ENCODE measurements at places on chromosomes 16 and 17.

- no peak for DNase-seq
Observed at GRCh38 chr17:29141514-29141876, 38.7 kb downstream of the MYO18A start.

DNA sequence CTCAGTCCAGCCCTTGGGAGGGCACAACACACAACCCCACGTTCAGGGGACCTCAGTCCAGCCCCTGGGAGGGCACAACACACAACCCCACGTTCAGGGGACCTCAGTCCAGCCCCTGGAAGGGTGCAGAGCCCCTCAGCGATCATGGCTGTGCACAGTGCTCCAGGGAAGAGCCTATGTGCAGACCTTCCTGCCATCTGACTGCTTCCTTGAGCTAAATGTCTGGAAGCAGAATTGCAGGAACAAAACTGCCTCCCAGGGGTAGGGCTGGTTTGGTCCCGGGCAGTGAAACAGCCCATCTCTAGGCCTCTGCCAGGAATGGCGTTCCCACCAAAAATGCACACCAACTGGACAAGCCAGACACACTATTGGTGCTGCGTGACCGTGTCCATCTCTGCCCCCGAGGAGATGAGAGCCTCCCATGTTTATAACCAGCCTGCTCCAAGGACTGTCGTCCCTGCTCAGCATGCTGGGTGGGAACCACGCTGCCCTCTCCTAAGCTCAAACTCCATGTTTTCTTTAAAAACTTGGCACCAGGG lies 44.0 kb downstream of the ZNF276 start:
- DNase-seq: no peak

DNA sequence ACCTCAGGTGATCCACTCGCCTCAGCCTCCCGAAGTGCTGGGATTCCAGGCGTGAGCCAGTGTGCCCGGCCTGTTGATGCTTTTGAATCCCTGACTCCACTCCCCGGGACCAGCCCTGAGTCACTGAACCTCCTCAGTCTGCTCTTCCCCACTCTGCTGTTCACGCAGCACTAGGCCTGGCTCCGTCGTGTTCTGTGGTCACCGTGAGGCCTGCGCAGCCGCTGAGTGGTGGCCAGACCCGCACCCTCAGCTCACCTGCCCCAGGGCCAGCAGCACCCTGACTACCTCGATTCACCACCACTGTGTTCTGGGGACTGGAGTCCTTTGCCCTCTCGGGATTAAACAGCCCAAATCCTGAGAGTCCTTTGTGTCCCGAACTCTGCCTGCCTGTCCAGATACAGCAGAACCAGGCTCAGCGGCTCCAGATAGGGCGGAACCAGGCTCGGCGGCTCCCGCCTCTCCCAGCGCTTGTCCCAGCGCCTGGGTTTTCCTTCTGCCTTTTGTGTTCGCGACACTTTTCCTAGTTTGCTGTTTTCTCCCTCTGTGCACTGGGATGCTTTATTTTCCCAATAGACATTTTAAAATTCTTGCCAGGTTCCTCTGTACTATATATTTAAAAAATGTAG lies 58.6 kb upstream of the ENDOV start:
- DNase-seq: no peak

- DNase-seq: no peak
Observed at GRCh38 chr17:55814377-55814776, 63.5 kb downstream of the PCTP start.

DNA sequence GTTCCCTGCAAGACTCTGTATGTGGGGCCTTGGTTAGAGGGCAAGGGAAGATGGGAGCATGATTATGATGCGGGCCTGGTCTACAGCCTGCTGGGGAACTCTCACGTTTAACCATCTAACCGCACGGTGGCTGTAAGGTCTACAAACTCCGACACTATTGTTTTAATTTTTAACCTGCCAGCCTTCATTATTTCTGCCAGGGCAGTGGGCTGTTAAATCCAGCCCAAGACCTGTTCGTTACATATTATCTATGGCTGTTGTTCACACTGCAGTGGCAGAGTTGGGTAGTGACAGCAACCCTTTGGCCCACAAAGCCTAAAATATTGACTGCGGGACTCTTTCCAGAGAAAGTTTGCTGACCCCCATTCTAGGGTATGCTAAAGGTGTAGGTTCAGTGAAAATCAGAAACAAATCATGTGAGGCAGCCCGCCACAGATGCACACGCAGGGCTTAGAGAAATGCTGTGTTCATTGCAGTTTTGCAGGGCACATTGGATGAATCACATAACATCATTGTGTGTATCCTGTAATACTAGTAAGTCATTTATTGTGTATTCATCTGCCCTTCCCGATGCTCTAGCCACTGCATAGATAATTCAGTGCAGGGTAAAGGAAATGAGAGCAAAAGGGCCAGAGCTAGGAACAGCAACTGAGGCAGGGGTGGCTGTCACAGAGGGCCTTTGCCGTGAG lies 14.3 kb downstream of the SNX29 start:
- no peak for DNase-seq

- DNase-seq: no peak
Observed at GRCh38 chr16:74720579-74720978, 19.9 kb upstream of the MLKL start.

DNA sequence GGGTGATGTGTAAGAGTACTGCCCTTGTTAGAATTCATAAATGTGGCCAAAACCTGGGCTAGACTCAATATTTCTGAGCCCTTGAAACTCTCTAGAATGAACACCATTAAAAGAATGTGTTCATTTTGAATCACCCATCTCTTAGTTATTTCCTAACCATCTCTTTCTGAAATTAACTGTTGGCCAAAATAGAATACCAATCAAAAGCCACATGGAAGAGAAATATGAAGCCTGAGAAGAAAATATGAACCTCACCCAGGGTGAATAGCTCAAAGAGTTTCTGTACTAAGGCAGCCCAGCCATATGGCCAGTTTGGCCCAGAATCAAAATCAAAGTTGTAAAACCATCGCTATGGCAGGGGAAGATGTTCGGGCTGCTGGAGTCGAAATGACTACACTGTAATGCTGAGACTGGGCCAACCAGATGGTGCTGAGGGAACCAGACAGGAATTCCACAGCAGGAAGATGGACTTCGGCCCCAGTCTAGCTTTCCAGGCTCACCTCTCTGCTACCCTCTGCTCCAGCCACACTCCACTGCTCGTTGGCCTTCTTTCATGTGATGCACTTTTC lies 154.3 kb upstream of the ZFHX3 start:
- DNase-seq: no peak

DNA sequence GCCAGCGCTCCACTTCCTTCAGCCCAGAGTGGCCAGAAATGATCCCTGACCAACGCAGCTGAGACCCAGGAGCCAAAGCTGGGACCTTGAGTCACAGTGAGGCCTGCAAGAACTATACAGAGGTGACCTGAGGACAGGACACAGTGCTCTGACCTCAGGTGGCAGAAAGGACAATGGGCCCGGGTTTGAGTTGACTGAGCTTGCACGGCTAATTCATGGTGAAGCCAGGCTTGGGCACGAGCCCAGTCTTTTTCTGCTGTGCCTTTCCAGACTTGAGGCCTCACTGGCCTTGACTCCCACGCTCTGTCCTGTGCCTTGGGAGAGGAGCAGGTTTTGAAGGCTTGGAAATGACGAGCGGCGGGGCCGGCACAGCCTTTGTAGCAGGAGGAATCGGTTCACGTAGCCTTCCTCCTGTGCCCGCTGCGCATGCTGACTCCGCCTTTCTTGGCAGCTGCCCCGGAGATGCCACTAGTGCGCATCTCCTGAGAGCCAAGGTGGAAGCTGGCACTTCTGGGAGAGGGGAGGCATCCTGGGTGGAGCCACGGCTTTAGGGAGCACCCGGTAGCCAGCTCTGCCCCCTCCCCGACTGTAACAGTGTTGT lies 34.9 kb downstream of the NDEL1 start:
- DNase-seq: no peak

DNA sequence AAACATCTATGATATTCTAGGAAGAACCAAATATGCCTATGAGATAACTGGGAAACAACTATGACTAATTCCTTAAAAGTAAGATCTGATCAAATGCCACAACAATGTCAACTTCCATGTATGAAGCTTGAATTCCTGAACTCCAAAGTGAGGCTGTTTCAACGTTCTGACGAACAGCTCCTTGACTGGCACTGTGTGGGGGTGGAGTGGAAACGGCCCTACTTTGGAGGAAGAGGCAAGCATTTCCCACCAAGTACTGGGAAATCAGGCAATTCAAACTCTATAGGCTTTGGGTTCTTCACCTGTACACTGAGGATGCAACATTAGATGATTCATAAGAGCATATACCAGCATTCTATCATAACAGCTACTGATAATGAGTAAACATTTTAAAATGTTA lies 187.2 kb downstream of the CDK5R1 start:
- no peak for DNase-seq

- no peak for DNase-seq
Observed at GRCh38 chr17:76757256-76757655, 19.3 kb downstream of the MFSD11 start.

GRCh38 chr17:44924107-44924544 lies 8.8 kb upstream of the GFAP start:
- DNase-seq: no peak

DNA sequence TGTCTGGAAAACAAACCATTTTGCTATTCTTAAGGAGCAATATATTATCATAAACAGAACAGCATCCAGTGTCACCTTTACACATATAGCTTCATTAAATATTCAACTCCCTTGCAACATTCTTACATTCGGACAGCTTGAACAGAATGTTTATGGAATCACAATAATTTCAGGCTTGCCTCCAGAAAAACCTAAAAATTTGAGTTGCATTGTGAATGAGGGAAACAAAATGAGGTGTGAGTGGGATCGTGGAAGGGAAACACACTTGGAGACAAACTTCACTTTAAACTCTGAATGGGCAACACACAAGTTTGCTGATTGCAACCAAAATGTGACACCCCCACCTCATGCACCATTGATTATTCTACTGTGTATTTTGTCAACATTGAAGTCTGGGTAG lies 51.4 kb downstream of the TBC1D26 start:
- DNase-seq: no peak

- DNase-seq: no peak
Observed at GRCh38 chr16:53486230-53486629, 16.8 kb downstream of the AKTIP start.

All from hypothalamus (tissue), 51 donors.